ENCODE measurements at places on chromosomes 4 and X. TPM values are rescaled to one million over a fixed set of nuclear protein-coding genes. Genes with fewer than 3 reads are reported as not detected.

Gene SLC34A2
- not detected for total RNA-seq

Gene OTC
- not detected for total RNA-seq

Gene HMGN5
- total RNA-seq = 1.1 TPM

DNA sequence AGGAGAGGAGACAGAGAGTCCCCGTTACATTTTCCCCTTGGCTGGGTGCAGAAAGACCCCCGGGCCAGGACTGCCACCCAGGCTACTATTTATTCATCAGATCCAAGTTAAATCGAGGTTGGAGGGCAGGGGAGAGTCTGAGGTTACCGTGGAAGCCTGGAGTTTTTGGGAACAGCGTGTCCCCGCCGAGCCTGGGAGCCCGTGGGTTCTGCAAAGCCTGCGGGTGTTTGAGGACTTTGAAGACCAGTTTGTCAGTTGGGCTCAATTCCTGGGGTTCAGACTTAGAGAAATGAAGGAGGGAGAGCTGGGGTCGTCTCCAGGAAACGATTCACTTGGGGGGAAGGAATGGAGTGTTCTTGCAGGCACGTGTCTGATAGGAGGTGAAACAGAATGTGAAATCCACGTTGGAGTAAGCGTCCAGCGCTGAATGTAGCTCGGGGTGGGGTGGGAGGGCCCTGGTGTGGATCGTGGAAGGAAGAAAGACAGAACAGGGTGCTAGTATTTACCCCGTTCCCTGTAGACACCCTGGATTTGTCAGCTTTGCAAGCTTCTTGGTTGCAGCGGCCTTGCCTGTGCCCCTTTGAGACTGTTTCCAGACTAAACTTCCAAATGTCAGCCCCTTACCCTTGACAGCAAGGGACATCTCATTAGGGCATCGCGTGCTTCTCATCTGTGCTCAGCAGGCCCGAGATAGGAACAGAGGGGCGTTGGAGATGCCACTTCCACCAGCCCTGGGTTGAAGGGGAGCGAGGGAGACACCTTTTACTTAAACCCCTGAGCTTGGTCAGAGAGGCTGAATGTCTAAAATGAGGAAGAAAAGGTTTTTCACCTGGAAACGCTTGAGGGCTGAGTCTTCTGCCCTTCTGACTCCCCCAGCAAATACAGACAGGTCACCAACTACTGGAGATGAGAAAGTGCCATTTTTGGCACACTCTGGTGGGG is 2.7 kb downstream of the SHOX start:
- H3K36me3 ChIP-seq = no peaks in the 10 kb centered on the region
- H3K4me3 ChIP-seq = no peak overlapping the region
- H3K27me3 ChIP-seq = no peaks in the 10 kb centered on the region
- H3K27ac ChIP-seq = no peak overlapping the region
- no peak for DNase-seq

Data from SJSA1 (cell line).